CD4-positive, alpha-beta T cell treated with Interleukin-21 for 1 hour (primary cell): ENCODE measurements at places on chromosomes 11 and 22.
A peak's percentile ranks its signal among the peaks of the same experiment; 100 is the strongest.

DNA sequence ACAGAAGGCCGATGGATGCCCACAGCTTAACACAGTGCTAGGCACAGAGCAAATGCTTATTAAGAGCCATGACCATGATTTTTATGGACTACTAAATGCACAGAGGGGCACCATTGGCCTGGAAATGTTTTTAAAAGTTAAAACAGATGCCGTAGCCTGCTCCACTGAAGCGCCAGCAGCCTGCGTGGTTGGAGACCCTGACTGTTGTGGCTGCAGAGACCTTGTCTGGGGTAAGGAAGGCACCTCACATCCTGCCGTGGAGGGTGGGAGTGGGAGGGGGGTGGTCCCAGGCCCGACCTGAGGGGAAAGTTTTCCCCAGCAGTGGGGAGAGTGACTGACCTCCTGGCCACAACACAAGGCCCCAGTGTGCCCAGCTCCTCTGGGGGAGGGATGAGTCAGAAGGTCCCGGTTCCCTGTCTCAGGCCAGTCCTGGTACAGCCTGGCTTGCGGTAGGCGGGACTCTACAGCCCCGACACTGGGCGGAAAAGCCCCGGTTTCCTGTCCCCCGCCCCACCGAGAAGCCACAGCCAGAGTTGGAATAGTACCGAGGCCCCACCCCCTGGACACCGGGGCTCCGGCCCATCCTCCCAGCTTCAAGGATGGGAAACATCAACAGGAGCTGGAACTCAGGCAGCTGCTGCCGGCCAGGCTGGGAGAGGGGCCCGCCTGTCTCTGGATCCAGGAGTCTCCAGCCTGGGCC lies 7.0 kb downstream of the CHST1 start:
- DNase-seq = no peak

DNA sequence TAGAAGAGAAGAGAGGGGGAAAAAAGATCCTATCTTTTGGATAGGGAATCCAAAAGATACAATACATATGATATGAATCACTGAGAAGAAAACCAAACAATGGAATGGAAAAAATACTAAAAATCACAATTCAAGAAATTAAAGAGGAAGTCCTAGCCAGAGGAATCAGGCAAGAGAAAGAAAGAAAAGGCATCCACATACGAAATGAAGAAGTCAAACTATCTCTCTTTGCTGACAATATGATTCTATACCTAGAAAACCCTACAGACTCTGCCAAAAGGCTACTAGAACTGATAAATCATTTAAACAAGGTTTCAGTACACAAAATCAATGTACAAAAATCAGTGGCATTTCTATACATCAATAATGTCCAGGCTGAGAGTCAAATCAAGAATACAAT lies 91.4 kb downstream of the EFCAB6 start:
- DNase-seq = no peak

GRCh38 chr11:73464347-73464746 lies 88.1 kb downstream of the RELT start:
- no peak for DNase-seq

DNA sequence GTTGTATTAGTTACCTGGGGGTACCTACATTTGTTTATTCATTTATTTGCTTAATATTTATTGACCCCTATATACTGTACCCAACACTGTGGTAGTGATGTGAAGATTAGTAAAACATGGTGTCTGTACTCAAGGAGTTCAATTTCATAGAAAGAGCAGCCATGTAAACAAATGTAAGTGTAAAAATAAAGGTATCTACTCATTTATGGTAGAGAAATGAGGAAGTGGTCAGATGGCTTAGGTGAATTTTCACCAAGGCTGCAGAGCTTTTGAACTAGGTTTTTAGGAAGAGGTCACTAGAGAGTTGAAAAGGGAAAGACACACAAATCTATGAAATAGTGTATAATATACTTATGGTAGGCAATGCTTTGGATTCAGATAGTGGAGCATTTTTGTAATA lies 11.1 kb downstream of the CTR9 start:
- no peak for DNase-seq

DNA sequence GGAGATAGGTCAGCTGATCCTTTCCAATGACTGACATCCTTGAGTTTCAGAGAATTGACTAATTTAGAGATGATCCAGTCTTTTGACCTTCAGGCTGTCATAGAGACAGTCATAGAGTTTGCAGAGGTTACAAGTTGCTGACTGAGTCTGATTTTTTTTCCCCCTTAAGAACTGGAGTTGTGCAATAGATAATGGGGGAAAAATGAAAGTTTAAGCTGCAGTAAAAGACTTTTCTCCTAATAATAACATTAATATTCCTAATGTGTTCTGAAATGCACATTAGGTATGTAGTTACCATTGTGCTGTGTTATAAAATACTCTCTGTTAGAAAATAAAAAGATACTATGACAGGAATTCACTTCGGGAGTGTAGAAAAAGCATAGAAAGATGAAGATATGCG lies 876.9 kb upstream of the RAG2 start:
- no peak for DNase-seq

DNA sequence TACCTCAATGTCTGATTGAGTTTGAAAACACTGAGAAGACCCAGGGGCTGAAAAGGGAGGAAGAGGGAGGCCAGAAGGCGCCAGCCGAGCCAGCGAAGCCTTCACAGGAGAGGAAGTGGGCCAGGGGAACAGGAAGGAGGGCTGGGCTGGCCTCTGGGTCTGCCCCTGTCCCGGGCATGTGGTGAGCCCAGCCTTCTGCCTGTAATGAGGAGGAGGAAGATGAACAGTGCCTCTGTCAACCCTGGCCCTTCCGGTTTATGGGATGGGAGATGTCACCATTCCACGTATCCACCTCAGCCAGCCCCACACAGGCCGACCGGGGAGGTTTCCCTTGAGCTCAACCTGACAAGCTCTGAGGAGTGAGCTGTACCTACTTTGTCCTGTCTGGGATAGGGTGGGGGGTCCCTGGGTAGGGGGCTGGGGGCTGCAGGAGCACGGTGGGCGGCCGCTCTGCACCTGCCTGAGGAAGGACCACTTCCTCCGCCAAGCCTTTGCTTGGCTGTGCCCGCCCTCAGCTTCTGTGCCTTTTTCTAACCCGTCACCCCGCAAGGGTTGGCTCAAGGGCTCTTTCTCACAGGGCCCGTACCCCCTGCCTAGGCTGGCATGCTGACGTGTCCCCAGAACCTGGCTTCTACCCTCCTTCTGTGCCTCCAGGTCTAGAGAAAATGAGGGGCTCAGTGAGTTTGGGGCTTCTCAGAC lies 2.0 kb downstream of the PARVG start:
- DNase-seq = peak; percentile 63

GRCh38 chr11:23680488-23681230 lies 816.2 kb upstream of the LUZP2 start:
- DNase-seq = no peak

- DNase-seq = peak; percentile 75
Measured at GRCh38 chr22:23119494-23120414, 22.0 kb downstream of the RSPH14 start.
